GDM1 (cell line): ENCODE measurements at places on chromosomes 6 and 20.
A peak's percentile ranks its signal among the peaks of the same experiment; 100 is the strongest.

DNA sequence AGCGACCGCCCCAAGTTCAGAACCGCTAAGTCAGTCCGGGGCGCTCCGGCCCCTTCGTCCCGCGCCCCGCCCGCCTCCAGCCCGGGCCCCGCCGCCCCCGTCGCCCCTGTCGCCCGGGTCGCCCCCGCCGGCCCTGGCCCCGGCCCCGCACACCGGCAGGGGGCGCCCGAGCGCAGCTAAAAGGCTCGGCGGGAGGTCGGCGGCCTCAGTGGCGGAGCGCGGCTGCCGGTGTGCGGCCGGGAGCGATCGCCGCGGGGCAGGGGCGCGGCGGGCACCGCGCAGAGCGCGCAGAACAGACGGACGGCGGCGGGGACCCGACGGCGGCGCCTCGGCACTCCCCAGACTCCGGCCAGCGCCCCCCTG lies at the start of gene FNDC1:
TSS of gene FNDC1 (plus strand) at position 208 of the 363 bp plus-strand sequence. CDS start 197 bp downstream, outside the sequence.
- no peak for DNase-seq

- DNase-seq: no peak
Measured at GRCh38 chr6:107618672-107619071, 128.8 kb downstream of the SOBP start.

DNA sequence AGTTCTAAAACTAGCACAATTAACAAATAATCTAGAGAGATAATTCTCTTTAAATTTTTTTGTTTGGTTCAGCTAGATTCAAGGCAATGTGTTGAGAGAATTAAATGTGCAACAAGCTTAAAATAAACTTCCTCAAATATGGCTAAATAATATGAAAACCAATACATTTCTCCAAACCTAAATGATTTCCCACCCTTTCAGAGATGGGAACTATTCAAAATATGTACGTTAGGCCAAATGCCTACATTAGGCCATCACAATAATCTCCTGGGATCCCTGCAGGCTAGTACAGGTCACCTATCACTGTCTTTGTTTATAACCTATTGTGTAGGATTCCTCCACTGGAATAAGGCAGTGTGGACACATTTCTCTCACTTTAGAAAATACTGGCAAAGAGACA lies 1.7 kb downstream of the FAXC start:
- no peak for DNase-seq

DNA sequence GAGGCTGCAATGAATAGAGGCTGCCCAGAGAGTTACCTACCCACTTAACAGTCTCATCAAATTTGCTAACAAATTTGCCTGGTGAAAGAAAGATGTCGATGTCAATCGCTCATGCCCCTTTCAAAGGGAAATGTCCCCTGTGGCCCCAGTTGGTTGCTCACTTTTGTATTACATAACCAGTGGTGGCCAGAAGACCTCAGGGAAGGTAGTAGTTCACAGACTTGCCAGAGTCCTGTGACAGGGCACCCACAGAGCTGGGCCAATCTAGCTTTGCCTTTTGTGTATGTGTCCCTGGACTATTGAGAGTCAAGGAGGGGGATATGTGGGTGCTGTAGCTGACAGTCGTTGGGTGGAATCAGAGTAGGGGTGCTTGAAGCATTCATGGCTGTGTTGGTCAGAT lies 70.7 kb upstream of the CCN6 start:
- no peak for DNase-seq

DNA sequence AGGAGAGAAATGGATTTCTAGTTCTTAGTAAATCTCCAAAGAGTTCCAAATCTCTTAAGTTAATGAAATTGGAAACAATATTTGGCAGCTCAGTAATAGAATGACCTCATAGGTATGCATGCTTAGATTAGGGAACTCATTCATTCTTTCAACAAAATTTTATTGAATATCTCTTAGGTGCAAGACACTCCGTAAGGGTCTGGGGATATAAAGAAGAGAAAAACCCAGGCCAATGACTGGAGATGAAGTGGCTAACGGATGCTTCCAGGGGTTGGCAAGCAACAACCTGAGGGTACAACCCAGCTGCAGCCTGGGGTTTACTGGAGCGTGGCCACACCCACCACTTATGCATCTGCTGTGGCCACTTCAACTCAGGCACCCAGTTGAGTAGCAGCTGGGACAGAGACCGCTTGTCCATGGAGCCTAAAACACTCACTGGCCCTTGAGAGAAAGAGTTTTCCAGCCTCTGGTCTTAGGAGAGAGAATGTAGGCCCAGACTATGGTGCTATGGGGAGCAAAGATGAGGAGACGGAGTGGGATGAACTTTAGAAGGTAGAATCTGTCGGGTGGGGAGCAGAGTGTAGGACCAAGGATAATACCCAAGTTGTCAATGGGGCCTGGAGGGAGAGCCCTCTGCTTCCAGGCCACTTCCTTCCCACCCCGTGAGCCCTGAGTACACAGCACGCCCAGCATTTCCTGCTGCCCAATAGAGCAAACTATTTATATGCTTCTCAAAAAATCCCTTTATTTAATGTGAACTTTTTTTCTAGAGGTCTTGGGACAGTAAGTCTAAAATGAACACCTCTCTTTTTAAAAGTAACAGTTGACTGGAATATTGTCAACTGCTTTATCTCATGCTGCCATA lies 46.8 kb upstream of the PXDC1 start:
- DNase-seq: no peak

DNA sequence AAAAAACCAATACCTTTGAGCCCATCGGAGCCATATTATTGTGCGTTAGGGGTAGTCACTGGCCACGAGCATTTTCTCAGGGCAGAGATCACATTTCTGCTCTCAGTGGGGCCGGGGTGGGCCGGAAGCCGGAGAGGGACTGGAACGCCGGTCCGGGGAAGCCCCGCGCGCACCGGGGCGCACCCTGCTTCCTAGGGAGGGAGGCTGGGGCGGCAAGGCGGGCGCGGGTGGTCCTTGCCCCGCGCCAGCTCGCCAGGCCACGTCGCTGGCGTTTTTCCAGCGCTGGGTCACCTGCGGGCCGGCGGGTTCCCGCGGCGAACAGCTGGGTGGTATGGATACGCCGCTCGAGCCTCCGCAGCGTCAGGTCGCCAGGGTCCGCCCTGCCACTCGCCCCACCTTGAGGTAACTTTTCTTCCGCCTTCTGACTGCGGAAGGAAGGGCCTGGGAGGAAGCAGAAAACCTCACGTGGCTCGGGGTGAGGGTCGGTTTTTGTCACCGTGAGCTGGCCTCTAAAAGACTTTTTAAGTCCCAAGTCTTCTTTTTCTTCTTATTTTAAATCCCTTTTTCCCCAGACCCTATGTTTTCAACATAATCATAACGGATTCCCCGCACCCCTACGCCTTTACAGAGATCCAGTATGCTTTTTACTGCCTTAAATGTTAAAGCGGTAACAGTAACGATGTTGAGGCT lies 2.7 kb upstream of the EEF1A1 start:
- peak; percentile 75 for DNase-seq

DNA sequence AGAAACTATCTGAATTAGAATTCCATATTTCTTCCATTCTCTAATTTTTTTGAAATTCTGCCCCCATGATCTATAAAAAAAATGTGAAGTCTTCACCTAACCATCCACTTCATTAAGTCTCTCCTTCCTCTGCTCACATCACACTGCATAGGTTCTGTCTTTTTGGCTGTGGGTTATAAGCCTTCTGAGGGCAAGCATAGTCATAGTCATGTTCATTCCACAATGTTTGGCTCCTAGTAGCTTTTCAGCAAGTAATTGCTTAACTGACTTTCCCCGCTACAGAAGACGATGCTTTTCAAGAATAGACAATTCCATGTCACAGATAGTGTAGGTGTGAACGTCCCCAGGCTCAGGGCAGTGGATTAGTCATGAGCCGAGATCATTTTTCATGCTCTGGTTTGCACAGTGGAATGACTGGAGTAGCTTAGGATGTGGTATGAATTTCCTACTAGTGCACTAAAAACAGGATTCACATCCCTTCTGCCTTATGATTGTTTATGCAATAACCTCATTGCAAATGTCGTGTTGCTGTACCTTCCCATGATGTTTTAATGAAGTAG lies 29.1 kb downstream of the WRNIP1 start:
- no peak for DNase-seq

- DNase-seq: no peak
Measured at GRCh38 chr6:35021004-35021403, 120.1 kb downstream of the TCP11 start.

GRCh38 chr6:156557251-156557910 lies 219.8 kb upstream of the ARID1B start:
- peak; percentile 25 for DNase-seq

DNA sequence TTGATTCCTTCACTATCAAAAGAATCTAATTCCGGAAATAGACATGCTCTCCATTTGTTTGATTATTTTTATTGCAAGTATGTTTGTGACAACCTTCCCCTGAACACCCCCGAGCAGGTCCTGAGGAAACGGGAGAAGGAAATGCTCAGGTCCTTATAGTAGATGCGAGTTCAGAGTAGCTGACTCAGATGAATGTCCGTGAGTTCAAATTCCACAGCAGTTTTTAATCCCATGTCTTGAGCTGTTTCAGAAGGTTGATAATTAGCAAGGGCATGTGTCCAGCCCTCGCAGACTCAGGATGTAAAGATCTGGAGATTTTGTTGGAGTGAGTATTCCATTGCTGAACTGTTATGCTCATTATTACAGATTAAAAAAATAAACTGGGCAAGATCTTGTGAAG lies 169.3 kb downstream of the BCAS1 start:
- DNase-seq: no peak

- DNase-seq: no peak
Measured at GRCh38 chr20:6678101-6678500, 89.4 kb upstream of the BMP2 start.

DNA sequence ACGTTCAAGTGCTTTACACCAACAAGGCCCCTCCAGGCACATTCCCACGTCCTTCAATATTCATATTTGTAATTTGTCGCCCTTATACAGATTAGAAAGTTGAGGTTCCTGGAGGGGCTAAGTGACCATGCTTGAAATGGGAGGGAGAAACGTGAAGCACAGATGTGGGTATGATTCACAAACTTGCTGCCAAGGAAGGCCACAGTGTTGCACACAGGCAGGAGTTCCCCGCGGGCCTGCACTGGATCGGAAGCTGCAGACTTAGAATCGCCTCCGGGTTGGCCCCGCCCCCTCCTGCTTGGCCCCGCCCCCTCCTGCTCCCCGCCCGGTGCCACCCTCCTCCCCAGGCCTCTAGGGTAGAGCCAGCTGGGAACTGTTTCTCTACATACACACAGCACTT lies 58.2 kb upstream of the QKI start:
- DNase-seq: no peak

- no peak for DNase-seq
Measured at GRCh38 chr20:10954908-10955580, 281.2 kb upstream of the JAG1 start.

DNA sequence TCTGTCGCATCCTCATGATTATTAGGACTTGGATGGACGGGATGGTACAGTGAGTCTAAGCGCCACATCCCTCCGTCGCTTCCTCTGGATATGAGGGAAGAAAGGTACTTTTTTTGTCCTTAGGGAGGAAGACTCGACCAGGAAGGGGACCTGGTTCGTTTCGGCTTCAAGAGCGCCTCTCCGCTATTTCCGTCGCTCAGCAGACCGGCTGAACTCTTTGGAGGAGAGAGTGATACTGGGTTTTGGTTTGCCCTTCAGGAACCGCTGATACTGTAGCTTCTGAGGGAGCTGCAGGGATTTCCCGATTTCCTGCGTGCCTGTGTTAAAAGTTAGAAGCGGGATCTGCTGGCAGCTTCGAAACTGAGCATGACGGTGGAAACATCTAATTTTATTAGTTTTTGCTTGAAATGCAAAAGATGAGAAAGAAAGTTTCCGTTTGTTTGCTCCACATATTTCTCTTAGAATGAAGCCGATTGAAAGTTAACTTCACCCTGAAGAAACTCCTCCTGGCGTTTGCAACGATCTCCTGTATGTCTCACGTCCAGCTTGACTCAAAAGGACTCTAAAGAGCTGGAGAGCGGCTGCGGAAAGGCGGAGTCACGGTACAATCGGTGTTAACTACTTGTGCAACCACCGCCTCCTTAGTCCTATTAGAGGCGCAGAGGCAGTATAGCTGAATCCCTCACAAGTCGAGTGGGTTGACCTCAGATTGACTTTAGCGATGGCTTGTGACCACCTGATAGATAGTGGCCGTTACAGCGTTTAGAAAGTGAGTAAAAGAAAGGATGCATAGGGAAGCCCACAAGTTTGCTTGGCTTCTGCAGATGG lies 129.4 kb downstream of the TRIM27 start:
- DNase-seq: no peak
